ENCODE measurements at places on chromosomes 3 and 15.

GRCh38 chr3:9780458-9780812, 10.7 kb upstream of the CAMK1 start:
- H3K27ac ChIP-seq, result no peak overlapping the region
- no peaks in the 10 kb centered on the region for H3K27me3 ChIP-seq
- peaks cover 42% of the 10 kb centered on the region for H3K36me3 ChIP-seq
- peaks cover 12% of the 10 kb centered on the region for H3K4me1 ChIP-seq
- no peak overlapping the region for H3K4me3 ChIP-seq

DNA sequence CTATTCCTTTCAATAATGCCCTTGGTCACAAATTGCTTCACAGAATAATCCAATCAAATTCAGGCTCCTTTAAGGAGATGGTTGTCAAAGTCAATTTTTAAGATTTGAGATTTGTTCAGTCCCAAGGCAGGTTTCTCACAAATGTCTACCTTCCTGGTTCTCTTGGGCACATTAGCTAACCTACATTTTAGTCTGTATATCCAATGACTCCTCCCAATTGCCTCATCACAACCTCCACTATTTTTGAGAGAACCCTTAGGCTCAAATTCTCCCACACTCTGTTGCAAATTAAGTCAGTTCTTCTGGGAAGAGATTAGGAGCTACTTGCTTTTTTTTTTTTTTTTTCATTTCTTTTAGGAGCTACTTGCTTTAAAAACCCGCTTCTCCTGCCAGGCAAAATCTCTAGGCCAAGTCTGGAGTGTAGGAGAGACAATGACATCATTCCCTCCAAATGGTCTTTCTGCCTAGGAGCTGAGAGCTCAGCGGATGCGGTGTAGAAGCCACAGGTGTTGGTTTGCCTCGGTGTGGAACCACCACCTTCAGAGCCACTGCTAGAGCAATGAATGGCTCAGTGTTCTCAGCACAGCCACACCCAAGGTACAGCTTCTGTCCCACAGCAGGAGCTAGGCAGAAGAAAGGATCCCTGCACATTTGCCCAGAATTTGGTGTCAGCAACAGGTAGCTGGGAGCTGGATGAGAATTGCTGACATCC, 10.0 kb upstream of the INO80 start:
- H3K4me3 ChIP-seq, result no peak overlapping the region
- peaks cover 41% of the 10 kb centered on the region for H3K27me3 ChIP-seq
- no peak overlapping the region for H3K27ac ChIP-seq
- DNase-seq, result no peak
- H3K36me3 ChIP-seq, result no peaks in the 10 kb centered on the region
- H3K4me1 ChIP-seq, result no peaks in the 10 kb centered on the region

- H3K27me3 ChIP-seq, result peaks cover 12% of the 10 kb centered on the region
- H3K36me3 ChIP-seq, result no peaks in the 10 kb centered on the region
- peaks cover 9% of the 10 kb centered on the region for H3K4me1 ChIP-seq
- DNase-seq, result no peak
- H3K27ac ChIP-seq, result no peak overlapping the region
- H3K4me3 ChIP-seq, result no peak overlapping the region
These were observed 303.9 kb upstream of the RASGRP1 start for GRCh38 chr15:38868326-38869114.

GRCh38 chr3:15665510-15666150, 64.1 kb downstream of the BTD start:
- H3K4me1 ChIP-seq, result no peaks in the 10 kb centered on the region
- H3K4me3 ChIP-seq, result no peak overlapping the region
- no peak for DNase-seq
- H3K27ac ChIP-seq, result no peak overlapping the region
- no peaks in the 10 kb centered on the region for H3K27me3 ChIP-seq

DNA sequence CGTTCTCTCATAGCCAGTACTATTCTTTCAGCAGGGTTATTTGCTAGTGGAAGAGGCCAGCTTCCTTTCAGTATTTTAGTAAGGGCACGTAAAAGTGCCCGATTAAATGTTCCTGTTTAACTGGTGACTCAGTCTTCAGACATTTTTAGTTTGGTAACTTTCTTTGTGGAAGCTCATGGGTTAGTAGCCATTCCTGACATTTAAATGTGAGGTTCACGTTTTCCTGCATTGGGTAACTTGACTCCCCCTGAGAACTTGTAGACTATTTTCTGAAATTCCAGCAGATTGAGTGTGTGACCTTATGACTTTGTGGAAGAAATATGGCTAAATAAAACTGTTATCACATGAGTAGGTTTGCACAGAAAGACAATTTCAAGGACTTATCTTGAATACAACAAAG, 16.9 kb downstream of the ABHD2 start:
- no peak for DNase-seq
- H3K36me3 ChIP-seq, result peaks cover 9% of the 10 kb centered on the region
- H3K27ac ChIP-seq, result peak overlapping the region; percentile 97
- H3K4me3 ChIP-seq, result peak overlapping the region; percentile 4
- H3K27me3 ChIP-seq, result no peaks in the 10 kb centered on the region

GRCh38 chr15:28269097-28269496, 52.9 kb downstream of the HERC2 start:
- no peaks in the 10 kb centered on the region for H3K27me3 ChIP-seq
- peaks cover 71% of the 10 kb centered on the region for H3K36me3 ChIP-seq
- H3K27ac ChIP-seq, result no peak overlapping the region
- peaks cover 39% of the 10 kb centered on the region for H3K4me1 ChIP-seq
- no peak for DNase-seq

- peaks cover 3% of the 10 kb centered on the region for H3K27me3 ChIP-seq
- H3K27ac ChIP-seq, result no peak overlapping the region
These were observed 27.1 kb downstream of the KY start for GRCh38 chr3:134623615-134624245.

DNA sequence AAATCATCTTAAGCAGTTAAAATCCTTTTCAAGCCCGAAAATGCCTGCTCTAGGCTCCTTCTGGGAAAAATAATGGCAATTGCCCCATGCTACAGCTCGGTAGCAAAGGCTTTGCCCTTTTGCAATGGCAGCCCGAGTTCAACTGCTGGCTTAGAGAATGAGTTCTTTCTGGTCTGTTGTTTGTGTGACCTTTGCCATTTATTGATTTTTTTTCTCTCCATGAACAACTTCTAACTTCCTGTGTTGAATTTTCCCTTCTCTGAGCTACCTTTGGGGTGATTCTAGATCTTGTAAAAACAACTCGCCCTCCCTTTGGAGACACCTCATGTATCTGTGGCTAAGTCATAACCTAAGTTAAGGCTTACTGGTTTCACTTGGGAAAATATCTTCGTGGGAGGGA, 139.3 kb downstream of the PLCH1 start:
- H3K27me3 ChIP-seq, result no peaks in the 10 kb centered on the region
- peaks cover 20% of the 10 kb centered on the region for H3K36me3 ChIP-seq

DNA sequence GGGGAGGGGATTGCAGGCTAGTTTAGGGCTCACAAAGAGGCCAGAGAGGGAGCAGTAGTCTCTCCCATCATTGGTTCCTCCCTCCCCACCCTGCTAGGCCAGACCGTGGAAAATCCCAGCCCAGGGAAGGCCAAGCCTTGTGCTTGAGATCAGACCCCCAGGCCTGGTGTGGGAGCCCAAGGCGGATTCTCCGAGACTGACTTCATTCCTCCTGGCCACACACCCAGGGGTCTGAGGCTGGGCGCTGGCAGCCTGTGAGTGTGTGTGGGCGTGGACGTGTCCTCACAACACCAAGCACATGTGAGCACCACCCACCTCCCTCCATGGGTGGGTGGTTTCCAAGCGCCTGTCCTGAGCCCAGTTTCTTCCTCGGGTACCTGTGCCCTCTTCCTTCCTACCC, 4.1 kb downstream of the LOXL1 start:
- H3K4me1 ChIP-seq, result peaks cover 59% of the 10 kb centered on the region
- H3K4me3 ChIP-seq, result no peak overlapping the region
- no peak for DNase-seq
- H3K27me3 ChIP-seq, result peaks cover 2% of the 10 kb centered on the region
- no peak overlapping the region for H3K27ac ChIP-seq

GRCh38 chr3:126901631-126902030, 81.3 kb upstream of the PLXNA1 start:
- DNase-seq, result no peak
- H3K4me3 ChIP-seq, result no peak overlapping the region
- H3K27ac ChIP-seq, result no peak overlapping the region
- peaks cover under 1% of the 10 kb centered on the region for H3K27me3 ChIP-seq
- no peaks in the 10 kb centered on the region for H3K4me1 ChIP-seq

DNA sequence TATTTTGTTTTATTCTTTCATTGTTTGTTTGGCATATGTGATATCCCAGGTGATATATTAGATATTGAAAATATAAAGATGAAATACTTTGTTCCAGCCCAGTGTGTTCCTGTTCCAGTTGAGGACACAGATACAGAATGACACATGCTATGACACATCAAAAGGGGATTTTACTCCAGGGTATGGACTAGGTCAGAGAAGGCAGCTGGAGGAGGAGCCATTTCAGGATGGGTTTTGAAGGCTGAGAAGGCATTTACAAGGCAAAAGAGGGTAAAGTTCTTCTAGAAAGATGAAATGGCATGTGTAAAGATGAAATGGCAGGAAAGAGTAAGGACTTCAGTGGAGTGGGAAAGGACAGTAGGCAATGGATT, 163.8 kb downstream of the ZIC1 start:
- H3K4me1 ChIP-seq, result no peaks in the 10 kb centered on the region
- no peaks in the 10 kb centered on the region for H3K27me3 ChIP-seq
- H3K36me3 ChIP-seq, result no peaks in the 10 kb centered on the region
- H3K27ac ChIP-seq, result no peak overlapping the region
- H3K4me3 ChIP-seq, result no peak overlapping the region
- DNase-seq, result no peak

GRCh38 chr3:178206521-178206920, 329.7 kb upstream of the KCNMB2 start:
- H3K27me3 ChIP-seq, result no peaks in the 10 kb centered on the region
- DNase-seq, result no peak
- H3K36me3 ChIP-seq, result peaks cover 5% of the 10 kb centered on the region
- H3K4me1 ChIP-seq, result peaks cover 71% of the 10 kb centered on the region
- no peak overlapping the region for H3K27ac ChIP-seq

DNA sequence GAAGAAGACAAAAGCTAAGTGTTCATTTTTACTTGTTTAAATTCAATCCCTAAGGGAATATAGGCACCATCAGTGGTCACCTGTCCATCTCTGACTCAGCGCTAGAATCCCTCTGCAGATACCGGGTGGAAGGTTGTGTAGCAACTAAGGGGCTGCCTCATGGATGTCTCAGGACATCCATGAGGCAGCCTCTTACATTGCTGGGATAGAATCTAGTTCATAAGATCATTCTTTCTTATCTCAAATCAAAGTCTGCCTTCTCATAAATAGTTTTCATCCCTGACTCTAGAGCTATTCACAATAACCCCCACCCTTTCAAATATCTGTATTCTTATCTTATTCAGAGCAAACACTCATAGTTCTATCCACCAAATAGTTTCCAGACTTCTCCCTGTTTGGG, 38.1 kb downstream of the HSPBAP1 start:
- no peak overlapping the region for H3K27ac ChIP-seq
- no peaks in the 10 kb centered on the region for H3K4me1 ChIP-seq
- H3K36me3 ChIP-seq, result peaks cover 21% of the 10 kb centered on the region
- no peak for DNase-seq
- H3K4me3 ChIP-seq, result no peak overlapping the region
- H3K27me3 ChIP-seq, result no peaks in the 10 kb centered on the region

GRCh38 chr3:57961828-57962447, 46.3 kb upstream of the FLNB start:
- H3K27me3 ChIP-seq, result peaks cover 6% of the 10 kb centered on the region
- no peaks in the 10 kb centered on the region for H3K36me3 ChIP-seq
- peaks cover 16% of the 10 kb centered on the region for H3K4me1 ChIP-seq
- no peak for DNase-seq
- H3K27ac ChIP-seq, result no peak overlapping the region

DNA sequence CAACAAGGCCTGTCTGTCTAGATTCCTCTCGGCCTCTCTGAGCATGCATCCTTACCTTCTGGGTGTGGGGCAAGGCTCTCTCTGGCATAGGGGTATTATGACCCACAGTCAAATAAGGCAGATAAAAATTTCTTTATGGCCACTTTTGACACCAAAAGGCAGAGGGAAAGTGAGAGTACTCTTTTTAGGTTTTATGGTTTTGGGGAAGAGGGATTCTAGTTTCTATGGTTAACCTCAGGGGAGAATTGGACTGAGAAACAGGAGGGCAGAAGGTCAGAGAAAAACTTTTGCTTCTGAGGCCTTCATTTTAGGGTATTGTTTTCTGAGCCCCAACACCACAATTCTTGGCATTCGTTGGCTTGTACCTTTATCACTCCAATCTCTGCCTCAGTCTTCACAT, 70.0 kb upstream of the CCDC54 start:
- no peak for DNase-seq
- no peak overlapping the region for H3K27ac ChIP-seq
- no peak overlapping the region for H3K4me3 ChIP-seq
- no peaks in the 10 kb centered on the region for H3K36me3 ChIP-seq
- H3K4me1 ChIP-seq, result peaks cover 23% of the 10 kb centered on the region
- no peaks in the 10 kb centered on the region for H3K27me3 ChIP-seq
